Activated naive CD4-positive, alpha-beta T cell treated with Interleukin-2 at 50 U/mL for 16 hours (primary cell): ENCODE measurements at places on chromosomes 16 and 17.
A peak's percentile ranks its signal among the peaks of the same experiment; 100 is the strongest.

- no peak for DNase-seq
These were observed 3.1 kb upstream of the C16orf74 start for GRCh38 chr16:85753976-85754375.

DNA sequence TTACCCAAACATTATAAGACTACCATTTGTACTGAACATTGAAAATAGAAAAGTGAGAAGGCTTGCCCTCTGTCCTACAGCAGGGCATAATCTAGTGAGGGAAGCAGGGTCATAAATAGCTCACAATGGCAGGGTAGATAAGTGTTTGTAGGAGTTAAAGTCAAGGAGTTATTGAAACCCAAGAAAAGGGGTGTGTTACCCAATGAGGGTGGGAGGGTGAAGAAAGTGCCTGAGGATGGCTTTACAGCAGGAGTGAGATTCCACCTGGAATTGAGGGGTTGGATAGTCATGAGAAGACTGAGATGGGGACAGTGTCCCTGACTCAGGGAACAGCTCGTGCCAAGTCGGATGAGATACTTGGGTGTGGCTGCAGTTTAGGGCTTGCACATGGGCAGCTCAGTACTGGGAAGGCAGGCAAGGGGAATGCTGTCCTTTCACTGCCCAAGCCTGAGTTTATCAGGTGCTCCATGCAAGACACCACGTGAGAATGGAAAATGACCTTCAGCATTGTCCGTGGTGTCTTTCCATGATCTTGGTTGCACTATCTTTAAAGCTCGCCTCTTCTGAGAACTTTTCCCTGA, 393.2 kb upstream of the MAF start:
- DNase-seq = no peak

GRCh38 chr17:8494506-8495111, 58.9 kb downstream of the NDEL1 start:
- DNase-seq = no peak

GRCh38 chr16:88785106-88785924, at the start of gene PIEZO1:
PIEZO1 (minus strand) TSS chr16:88785220; CDS start chr16:88784964, 256 bp downstream.
- DNase-seq = peak; percentile 84

DNA sequence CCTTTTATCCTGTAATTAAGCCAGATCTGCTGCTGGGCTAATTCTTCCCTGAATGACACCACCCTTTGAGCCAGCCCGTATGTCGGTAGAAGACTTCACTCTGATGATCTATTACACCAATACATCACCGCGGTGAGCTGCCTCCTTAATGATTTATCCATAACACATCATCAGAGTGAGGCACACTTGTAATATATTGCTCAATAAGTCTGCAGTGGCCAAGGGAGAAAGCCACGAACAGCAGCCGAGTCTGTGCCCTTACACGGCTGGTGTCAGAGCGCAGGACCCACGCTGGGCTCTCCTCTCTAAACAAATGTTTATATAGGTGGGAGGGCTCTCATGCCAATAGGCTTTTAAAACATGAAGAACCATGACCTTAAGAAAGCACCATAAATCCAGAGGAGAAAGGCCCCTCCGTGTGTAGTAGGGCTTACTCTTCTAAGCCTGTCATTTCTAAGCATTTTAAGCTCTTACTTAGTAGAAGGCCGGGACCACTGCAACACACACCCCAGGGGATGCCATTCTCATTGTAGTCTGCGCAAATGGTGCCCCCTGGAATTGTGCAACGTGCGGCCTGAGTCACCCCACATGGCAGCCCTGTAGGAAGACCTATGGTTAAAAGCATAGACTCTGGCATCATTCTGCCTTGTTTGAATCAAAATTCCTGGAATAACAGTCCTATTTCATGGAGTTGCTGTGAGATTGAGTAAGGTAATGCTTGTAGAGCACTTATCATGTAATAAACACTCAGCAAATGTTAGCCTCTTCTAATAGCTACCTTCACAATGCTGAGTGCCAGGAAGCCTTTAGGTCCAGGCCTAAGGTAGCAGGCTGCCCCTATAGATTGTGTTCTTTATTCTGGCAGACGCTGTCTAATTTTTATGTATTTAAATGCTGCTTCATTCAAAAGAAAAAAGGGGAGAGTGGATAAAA, 26.1 kb downstream of the MRPS23 start:
- no peak for DNase-seq

DNA sequence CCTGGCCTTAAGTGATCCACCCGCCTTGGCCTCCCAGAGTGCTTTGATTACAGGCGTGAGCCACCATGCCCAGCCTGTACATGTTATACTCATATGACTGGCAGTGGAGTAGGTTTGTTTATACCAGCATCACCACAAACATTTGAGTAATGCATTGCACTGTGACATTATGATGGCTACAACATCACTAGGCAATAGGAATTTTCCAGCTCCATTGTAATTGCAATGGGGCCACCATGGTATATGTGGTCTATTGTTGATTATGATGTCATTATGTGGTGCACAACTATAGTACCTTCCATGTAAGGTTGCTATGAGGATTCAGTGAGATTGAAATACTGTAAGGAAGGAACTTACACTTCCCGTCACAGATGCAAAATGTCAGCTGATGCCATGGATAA, 168.9 kb downstream of the COPRS start:
- DNase-seq = no peak

DNA sequence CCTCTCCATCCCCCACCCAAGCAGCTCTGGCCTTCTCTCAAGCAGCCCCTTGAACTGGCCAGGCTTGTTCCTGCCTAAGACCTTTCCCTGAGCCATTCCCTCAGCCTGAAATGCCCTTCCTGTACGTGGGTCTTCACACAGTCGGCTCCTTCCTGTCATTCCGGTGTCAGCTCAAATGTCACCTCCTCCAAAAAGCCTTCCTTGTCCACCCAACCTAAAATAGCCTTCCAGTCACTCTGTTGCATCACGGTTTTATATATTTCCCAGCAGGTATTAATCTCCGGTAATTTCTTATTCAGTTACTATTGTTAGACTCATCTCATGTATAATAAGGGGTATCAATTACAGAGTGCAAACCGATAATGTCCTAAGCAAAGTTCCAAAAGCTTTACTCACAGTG, 51.8 kb downstream of the C17orf67 start:
- no peak for DNase-seq

GRCh38 chr17:76200354-76200753, 39.9 kb downstream of the RNF157 start:
- DNase-seq = no peak

GRCh38 chr17:12463102-12463501, 202.6 kb upstream of the MYOCD start:
- no peak for DNase-seq

- no peak for DNase-seq
These were observed 16.0 kb downstream of the ENGASE start for GRCh38 chr17:79090443-79091225.

DNA sequence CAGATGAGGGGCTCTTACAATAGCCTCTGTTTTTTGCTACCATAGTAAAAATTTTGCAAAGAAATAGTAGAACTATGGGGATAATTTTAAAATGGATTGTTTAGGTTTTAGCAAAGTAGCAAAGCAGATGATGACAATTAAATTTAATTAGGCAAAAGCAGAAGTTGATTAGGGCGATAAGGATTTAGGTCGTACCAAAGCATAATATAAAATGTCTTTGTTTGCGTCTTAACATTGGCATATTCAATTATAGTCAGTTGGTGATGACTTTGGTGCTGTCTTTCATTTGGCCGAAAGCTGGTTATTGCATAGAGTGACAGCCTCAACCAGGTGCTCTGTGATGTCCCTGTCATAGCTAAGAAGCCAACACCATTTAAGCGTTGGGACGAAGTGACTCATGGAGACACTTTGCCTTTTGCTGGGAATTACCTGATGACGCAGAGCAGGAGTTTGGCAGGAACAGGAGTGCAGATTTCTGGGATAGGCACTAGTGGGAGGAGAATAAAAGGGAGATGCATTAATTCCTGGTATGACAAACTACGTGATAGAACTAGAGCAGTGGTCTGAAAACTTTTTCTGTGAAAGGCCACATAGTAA, 38.3 kb downstream of the MAP2K6 start:
- no peak for DNase-seq

DNA sequence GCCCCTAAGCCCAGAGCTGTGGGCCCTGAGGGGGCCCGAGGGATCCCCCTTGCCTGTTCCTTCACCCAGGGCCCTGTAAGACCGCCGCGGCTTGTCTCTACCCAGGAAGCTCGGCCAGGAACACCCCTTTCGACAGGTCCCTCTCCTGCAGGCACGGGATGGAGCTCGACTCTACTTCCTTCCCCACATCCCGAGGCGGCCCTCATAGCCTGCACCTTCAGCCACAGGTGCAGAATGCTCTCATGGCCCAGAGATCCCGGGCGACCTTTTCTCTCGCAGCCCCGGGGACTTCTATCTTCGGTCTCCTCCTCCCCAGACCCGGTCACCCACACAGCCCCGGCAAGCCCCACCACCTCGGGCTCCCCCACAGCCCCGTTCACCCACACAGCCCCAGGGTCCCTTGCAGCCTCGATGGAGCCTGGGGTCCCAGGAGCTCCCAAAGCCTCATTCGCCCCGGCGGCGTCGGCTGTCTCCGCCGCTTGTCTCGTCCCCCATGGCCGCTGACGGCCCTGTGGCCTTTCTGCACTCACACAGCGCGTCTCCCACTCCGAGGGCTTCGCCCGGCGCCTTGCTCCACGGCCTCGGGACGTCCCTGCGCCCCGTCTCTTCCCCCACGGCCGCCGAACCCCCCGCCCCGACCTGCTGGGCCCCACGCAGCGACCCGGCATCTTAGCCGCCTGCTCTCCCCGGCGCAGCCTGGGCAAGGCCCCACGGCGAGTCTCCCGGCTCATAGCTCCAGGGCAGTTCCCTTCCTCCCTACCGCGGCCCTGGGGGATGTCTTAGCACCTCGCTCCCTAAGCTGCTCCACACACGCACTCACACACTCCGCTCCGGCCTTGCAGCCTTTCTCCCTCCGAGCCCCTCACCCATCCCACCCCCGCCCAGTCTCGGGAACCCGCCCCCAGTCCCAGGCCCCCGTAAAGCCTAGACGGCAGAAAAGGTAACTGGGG, 650 bp downstream of the KIAA0753 start:
- DNase-seq = peak; percentile 47
